Stimulated activated naive CD8-positive, alpha-beta T cell treated with anti-CD3 and anti-CD28 coated beads, Interleukin-15, amount 100 ng/mL, for 72 hours (primary cell): ENCODE measurements at places on chromosomes 3 and 15.

DNA sequence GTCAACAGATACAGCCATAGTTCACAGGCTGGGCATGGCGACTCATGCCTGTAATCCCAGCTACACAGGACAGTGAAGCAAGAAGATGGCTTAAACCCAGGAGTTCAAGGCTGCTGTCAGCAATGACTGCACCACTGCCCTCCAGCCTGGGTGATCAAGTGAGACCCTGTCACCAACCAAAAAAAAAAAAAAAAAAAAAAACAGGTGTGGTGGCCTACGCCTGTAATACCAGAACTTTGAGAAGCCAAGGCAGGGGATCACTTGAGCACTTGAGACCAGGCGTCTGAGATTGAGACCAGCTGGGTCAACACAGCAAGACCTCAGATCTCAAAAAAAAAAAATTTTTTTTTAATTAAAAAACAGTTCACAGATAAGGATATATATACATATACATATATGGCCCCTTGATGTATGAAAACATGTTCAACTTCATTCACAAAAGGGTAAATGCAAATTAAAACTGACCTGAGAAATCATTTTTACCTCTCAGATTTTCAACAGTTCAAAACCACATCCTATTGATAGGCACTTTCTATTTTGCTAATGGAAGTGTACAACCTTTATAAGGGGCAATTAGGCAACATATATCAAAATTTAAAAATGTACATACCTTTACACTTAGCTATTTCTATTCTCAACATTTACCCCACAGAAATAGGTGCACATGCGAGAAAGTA lies 51.1 kb downstream of the OSBPL10 start:
- no peak for DNase-seq

DNA sequence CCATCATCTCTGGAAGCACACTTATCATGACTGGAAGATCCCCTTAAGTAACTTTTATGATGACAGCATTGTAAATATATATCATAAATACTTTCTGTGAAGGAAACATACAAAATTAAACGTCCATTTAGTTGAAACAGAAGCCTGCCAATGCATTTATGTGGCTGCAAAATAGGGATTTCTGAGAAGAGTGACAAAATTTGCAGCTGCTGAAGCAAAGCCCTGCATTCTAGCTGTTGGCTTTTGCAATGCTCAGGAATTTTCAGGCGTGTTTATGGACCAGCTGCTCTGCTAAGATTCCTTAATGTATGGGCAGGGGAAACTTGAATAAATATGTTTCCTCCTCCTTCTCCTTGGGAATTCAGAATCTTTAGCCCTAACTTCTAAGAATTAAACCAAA lies 137.3 kb downstream of the CACNA2D3 start:
- no peak for DNase-seq

DNA sequence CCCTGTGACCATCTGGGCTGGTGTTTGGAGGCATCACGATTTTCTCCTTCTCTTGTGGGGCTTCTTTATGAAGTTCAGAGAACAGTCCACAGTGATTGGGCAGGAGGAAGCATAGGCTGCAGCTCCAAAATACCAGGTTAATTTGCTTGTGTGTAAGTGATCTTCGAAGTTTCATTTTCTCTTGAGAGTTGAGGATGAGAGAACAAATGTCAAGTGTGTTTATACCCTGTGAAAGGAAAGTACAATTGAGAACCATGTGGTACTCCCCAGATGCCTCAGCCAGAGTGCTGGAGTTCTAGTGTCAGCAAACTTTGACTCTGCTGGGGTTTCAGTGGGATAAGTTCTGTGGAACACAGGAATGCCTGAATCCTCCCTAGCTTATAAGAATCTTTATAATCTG lies 357.1 kb upstream of the CFAP20DC start:
- no peak for DNase-seq

GRCh38 chr3:151798466-151798865 lies 15.4 kb upstream of the AADAC start:
- DNase-seq = no peak

DNA sequence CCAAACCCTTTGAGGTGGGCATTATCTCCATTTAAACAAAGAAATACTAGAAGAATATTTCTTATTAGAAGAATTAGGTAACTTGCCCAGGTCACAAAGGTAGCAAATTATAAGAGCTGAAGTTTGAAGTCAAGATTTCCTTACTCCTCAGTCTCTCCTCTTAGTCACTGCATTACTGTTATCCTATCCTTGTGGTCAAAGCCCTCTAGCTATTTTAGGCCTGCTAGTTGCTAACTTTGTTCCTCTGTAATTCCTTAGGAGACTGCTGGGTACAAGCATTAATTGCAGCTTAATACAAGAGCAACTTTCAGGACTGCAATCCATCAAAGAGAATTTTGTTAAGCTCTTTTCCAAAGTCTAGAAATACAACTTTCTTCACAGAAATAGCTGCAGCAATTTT lies 528.2 kb downstream of the ZIC1 start:
- no peak for DNase-seq

DNA sequence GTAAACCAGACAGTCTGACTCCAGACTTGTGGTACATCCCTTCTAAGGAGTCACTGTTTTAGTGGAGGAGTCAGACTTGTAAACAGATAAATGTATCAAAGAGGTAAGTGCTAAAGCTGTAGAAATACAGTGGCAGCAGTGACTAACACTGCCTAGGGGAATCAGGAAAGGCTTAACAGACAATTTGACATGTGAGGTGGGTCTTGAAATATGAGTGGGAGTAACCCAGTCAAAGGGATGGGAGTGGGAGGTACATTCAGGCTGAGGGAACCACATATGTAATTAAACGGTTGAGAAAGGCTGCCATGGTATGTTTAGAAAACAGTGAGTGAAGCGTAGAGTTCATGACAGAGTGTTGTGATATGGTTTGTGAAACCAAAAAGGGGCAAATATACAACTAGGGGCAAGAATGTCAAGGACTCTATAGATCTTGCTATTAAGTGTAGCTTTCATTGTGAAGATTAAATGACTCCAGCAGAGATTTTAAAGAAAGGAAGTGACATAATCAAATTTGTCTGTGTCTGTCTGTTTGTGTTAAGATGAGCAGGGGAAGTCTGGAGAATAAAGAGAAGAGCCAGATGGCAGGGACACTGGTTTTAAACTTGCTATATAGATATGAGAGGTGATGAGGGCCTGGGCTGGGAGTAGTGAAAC lies 11.2 kb upstream of the ALCAM start:
- DNase-seq = no peak

- DNase-seq = no peak
These were observed 475.1 kb downstream of the ZPLD1 start for GRCh38 chr3:102909904-102910303.

GRCh38 chr3:101095693-101096430 lies 102.6 kb upstream of the ABI3BP start:
- no peak for DNase-seq

DNA sequence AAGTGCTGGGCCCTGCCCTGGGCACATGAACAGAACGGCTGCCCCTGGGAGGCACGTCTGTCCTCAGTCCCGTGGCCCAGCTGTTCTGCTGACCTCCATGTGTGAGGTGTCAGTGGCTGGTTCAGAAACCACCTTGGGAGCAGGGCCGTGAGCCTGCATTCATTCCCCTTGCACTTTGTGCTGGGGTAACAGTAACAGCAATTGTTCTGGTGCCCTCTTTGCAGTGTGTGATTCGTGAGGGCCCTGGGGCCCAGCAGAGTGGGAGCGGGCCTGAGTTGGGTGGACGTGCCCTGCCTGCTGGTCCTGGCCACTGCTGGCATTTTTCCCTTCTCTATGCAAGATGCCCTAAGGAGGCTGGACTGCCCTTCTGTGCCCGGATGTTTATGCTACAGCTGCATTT lies 50.4 kb upstream of the MYZAP start:
- DNase-seq = no peak

GRCh38 chr3:81666502-81667121 lies 94.8 kb downstream of the GBE1 start:
- no peak for DNase-seq
